ENCODE measurements at places on chromosomes 7 and 10.

GRCh38 chr10:97089209-97089870, 96.4 kb downstream of the SLIT1 start:
- no peak for DNase-seq

DNA sequence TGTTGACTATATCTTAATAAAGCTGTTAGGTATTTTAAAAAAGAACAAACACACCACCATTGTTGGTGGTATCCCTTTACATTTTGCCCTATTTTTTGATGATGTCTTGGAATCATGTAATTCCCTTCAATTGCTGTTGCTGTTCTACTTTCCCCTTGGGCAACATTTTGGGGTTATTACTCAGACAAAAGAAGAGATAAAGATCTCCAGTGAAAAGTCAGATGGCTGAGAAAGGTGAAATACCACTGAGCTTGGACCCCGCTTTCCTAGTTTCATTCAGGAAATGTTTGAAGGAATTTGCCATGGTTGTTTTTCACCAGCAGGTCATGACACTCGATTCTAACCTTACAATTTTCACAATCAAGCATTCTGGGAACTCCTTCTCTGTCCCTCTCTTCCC, 84.6 kb downstream of the MACC1 start:
- no peak for DNase-seq

DNA sequence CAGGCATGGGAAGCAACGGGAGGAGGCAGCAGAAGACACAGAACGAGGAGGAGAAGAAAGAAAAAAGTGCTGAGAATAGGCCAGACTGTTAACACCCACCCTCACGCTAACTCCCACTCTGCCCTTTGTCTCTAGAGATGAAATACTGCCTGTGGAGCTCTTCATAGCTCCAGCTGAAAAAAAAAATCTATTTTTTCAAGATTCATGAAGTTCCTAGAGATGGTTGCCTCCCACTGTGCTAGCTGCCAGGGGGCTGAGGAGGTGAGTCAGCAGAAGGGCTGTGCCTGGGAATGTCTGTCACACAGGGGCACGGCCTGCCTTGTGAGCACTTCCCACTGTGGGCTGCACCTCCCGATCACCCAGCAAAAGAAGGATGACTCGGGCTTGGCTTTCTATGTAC, 144.5 kb downstream of the RNF216 start:
- peak; percentile 8 for DNase-seq

DNA sequence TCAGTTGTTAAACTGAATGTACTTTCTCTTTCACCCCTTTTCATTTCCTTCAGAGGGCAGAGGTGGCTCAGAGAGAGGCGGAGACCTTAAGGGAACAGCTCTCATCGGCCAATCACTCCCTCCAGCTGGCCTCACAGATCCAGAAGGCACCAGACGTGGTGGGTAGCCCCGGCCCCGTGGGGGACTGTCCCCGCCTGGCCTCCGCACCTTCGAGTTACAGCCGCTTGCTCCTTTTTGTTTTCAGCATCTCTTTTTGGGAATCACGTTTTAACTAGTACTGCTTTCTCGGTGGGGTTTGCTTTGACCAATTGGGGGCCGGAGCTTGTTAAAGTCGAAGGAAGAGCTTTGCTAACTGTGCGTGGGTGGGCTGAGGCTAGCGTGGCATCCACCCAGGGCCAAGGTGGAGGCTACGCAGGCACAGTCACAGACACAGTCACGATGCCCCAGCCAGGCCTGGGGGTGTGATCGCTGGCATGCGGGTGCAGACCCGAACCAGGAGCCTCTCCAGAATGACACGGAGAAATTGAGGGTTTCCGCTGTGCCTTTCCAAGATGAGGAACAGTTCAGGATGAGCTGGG, 116.2 kb upstream of the SH2B2 start:
- no peak for DNase-seq

DNA sequence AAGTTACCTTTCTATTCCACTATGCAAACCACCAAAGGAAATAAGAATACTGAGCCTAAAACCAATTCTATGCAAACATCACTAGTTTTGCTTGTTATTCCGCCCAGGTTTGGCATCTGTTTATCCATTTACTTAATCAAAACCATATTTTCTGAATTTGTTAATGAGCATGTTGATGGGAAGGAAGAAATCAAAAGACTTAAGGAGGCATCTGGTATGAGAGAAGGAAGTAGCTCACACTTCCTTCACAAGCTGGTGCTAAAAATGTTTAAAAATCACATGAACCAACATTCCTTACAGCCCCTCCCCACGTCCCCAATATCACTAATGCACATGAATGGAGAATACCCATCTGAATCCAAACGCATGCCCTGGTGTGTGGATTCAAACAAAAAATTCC, 52.0 kb upstream of the PRKAR2B start:
- DNase-seq: no peak

GRCh38 chr10:36489611-36490228, 635.7 kb upstream of the ANKRD30A start:
- DNase-seq: peak; percentile 43

DNA sequence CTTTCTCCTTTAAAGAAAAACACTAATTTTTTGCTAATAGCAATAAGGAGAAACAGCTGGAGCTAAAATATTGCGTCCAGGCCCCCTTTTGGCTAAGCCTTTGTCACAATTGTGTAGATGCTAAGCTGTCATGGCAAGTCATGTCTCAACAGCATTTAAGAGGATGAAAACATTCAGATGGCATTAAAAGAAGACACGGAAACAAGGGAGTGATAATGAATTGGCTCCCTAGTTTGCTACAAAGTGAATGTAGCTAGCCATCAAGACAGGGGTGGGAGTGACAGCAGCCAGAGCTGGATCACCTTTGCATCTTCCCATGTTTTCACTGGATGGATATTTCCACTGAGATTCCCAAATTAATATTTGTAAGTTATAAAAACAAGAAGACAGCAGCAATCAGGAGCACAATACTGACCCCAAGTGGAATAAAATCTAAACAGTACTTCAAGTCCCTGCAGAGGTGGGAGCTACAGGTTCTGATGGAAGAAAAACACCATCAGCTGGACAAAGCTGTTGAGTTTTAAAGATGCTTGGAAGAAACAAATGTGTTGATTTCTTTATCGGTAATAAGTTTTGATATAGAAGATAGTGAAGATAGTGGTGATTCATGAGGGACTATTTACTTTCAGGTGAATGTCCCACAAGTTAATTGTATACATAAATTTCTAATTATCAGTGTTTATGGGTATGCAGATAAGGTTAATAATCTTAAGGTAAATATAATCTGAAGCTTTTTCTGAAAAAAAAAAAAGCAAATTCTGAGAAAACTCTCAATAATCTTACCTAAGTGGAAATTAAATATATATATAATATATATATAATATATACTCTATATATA, 129.4 kb downstream of the SLC16A9 start:
- no peak for DNase-seq

- DNase-seq: no peak
These were observed 10.8 kb downstream of the UROS start for GRCh38 chr10:125812128-125812750.

DNA sequence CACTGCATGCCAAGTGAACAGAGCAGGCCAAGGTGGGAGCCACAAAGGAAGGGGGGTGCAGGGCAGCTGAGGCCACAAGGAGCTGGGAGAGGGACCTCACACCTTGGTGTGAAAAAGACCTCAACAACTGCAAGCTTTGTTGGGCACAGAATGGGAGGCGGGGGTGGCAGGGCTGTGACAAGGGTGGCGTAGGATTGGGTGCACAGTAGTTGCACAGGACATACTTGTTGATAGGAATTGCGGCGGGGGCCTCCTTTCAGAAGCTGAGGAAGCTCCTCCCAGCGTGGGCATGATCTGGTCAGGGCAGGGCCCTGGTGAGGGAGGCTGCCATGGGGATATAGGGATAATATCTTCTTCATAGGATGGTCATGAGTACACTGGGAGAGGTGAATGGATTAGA, 25.8 kb downstream of the POLL start:
- no peak for DNase-seq

- no peak for DNase-seq
These were observed 197.6 kb upstream of the INHBA start for GRCh38 chr7:41900532-41900931.

DNA sequence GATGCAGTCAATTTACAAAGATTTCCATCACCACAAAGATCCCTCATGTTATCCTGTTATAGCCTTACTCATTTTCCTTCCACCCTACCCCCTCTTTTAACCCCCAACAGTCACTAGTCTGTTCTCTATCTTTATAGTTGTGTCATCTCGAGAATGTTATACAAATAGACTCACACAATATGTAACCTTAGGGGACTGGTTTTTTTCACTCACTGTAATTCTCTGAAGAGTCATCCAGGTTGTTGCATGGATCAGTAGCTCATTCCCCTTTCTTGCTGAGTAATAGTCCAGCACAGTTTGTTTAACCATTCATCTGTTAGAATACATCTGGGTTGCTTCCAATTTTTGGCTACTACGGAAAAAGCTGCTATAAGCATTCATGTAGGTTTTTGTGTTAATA, 121.1 kb upstream of the PDE1C start:
- no peak for DNase-seq

DNA sequence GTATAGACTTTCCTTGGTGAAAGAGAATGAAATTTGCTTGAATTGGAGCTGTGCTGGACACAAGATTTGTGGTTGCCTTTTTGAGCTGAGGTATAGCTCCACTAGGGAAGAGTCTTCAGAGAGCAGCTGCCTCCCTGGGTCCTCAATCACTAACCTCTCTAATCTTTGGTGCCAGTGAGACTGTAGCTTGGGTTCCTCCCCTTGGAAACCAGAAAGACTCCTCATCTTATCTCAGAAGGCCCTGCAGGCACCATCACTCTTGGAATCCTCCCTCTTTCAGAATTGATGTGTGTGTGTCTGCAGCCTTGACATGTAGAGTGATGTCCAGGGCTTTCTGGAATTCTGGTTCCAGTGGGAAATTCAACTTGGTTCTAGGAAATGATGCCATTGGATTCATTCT, 426.5 kb downstream of the RPS24 start:
- DNase-seq: no peak

- DNase-seq: no peak
These were observed 179.6 kb downstream of the ADK start for GRCh38 chr10:74330646-74331045.

DNA sequence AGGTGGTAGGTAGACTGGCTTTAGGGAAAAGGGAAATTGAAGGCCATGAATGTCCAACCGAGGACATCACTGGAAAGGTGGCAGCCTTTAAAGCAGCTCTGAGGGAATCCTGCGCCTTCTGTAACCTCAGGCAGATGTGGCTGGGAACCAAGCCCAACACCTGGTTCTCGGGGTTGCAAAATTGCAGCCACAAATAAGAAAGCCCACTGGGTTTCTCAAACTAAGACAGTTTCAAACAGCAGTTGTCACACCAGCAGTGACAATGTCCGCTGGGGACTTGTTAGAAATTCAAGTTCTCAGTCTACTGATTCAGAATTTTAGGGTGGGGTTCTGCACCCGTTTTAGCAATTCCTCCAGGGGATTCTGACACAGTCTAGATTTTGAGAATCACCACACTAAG, 42.7 kb upstream of the STEAP1B start:
- no peak for DNase-seq

GRCh38 chr10:73818402-73818801, 7.0 kb upstream of the NDST2 start:
- no peak for DNase-seq

GRCh38 chr7:1931951-1932270, 261.8 kb downstream of the ELFN1 start:
- DNase-seq: no peak
